ENCODE measurements at places on chromosomes 1 and 21. TPM values are rescaled to one million over a fixed set of nuclear protein-coding genes. Genes with fewer than 3 reads are reported as not detected.

TRABD2B gene
- total RNA-seq: 4.3 TPM

DNA sequence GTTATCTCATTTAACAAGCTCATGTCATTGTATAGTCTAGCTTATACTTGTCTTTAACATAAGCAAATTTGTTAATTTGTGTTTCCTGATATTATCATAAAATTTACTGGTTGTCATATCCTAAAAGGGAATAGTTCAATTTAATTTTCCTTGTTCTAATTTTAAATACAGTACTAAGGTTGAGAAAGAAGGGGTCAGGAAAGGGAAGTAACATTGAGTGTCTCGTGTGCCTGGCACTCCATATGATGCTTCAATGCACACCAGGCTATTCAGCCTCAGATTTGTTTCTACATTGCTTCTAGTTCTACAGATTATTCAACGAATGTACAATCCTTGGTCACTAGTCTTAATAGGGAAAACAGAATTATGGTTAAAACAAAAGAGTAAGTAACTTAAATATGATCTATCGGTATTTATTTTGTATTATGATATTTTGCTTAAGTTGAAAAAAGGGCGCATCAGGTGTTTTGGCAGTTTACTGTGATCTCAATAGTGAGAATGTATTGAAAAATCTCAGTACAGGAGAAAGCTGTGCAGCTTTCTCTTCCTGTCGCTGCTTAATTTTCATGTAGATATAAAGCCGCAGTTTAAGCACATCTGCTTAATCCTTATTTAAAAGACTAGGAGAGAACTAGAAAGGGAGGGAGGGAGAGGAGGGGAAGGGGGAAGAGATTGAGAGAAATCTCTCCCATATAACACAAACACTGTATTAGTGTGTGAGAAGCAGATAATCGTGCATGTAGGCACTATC lies 13.0 kb downstream of the PTPRC start:
- no peak for DNase-seq

DNA sequence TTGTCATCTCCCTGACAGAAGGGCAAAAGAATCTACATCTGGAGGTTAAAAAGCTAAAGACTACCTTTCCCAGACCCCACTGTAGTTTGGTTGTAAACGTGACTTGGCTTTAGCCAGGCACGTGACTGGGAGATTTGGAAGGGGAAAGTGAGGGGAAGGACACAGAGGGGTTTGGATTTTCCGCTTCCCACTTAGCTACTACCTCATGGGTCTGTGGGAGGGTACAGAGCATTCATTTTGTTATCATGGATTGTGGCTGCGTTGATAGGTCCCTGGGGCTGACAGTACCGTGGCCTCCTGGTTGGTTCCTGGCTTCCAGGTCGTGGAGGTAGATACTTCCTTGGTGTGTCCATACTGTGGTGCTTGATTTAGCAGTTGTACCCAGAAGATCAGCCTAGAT lies 2.6 kb downstream of the CHD1L start:
- DNase-seq: no peak

GRCh38 chr1:225541383-225541782 lies 111.5 kb downstream of the ENAH start:
- DNase-seq: no peak

GRCh38 chr21:35333831-35334618 lies 284.9 kb upstream of the RUNX1 start:
- no peak for DNase-seq
